ENCODE measurements at places on chromosomes 6 and 20. TPM values are rescaled to one million over a fixed set of nuclear protein-coding genes. Genes with fewer than 3 reads are reported as not detected.

C6orf141 gene
- not detected for polyA plus RNA-seq

C20orf96 gene
- polyA plus RNA-seq: 0.52 TPM

GHRH gene
- not detected for polyA plus RNA-seq

DNA sequence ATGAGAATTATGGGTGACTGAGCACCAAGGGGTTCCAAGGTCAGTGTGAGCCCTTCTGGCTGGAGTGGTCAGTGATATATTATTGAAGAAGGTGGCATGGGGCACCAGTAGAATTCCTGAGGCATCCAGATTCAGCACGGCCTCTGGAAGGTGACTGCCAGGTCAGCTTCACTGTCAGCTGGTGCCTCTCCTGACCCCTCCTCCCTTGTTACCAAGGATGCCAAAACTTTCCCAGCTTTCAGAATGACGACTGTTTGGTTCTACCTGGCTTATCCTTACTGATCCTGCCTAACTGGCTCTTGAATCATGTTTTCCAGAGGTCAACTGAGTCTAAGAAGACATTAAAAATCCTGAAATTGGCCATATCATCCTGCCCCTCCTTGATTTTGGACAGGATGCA lies 189.2 kb upstream of the AGPAT4 start:
- DNase-seq: no peak

- DNase-seq: no peak
Measured at GRCh38 chr6:164812706-164813105, 496.7 kb downstream of the C6orf118 start.

DNA sequence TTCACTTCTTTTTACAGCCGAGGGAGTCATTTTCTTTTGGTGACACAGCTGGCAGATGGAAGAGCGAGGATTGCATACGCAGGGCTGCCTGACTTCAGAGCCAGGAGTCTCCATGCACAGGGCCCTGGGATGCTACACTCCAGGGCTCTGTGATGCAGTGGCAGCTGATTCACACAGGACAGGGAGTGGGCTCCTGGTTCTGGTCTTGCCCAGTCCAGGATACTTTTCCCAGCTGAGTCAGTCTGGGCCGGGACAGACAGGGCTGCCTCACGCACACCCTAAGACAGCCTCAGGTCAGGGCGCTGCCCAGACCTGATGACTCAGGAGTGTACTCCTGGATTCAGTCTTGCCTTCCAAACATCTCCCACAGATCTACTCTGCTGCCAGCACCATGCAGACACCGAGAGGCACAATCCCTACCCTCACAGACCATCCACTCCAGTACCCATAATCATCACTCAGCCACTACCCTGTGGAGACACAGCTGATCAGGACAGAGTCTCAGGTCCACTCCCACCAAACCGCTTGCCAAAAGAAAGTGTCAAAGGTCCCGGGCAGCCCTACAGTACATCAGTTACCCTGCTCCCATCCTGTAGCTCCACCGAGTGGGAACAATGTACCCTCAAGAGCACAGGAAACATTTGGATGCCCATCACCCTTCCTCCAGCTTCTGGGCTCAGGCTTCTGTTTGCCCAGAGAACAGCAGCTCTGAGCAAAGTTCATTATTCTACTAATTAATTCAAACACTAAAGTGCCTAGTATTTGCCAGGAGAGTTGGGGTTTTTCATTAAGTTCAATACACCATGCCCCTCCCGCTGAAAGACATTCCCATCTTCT lies 11.5 kb downstream of the SDC4 start:
- DNase-seq: no peak

GRCh38 chr6:52514514-52514913 lies 62.3 kb downstream of the TRAM2 start:
- no peak for DNase-seq

GRCh38 chr20:50930139-50930975 lies 880 bp downstream of the ADNP start:
- peak; percentile 38 for DNase-seq

DNA sequence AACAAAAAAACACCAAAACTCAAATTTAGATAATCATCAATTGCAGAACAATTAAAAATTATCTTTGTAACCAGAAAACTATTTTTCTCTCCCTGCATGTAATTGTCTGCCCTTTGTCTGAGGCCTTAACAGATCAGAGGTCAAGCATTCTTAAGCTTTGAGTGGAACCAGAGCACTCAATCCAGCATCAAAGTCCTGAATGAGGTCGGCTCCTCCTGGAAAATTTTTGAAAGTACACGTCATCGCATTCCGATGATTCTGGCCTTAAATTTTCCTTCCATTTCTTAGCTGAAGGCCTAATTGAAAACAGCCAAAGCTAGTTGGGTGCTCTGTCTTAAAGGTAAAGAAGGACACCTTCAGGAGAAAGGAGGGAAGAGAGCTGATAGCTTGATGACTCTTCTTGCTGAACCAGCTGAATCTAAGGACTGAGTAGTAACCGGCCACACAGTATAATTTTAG lies 510.2 kb upstream of the SULF2 start:
- no peak for DNase-seq

GRCh38 chr20:7657569-7657968 lies 282.7 kb downstream of the HAO1 start:
- DNase-seq: no peak

GRCh38 chr6:31053873-31054272 lies 43.6 kb downstream of the MUC22 start:
- no peak for DNase-seq
